Stimulated activated CD4-positive, alpha-beta T cell treated with anti-CD3 and anti-CD28 coated beads, Interleukin-15, amount 100 ng/mL, for 48 hours (primary cell): ENCODE measurements at places on chromosomes 16 and 17.

DNA sequence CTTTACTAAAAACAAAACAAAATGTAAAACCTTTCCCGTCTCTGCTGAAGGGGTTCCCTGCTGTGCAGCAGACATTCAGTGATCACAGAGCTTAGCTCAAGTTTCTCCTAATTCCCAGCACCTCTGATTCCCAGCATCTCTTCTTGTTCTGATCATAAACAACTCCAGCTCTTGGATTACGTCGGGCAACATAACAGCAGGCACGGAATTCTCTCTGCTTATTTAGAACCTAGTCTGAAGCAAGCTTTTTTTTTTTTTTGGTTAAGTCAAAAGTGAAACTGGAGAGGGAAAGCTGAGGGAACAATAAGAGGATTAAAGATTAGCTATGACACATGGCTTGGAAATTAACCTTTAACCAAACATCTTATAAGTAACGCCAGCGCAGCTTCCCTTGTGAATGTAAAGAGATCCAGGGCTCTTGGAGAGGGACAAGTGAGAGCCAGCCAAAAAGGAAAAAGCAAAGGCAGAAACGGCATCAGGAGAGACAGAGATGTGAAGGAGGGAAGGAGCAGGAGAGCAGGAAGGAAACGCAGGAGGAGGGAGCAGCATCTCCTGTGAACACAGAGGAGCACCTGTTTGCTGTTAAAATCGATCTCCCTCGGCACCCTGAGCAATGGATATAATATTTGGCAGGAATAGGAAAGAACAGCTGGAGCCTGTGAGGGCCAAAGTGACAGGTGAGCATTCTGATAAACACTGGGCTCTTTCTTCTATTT is at the start of gene BCO1:
TSS of gene BCO1 (plus strand) at position 394 of the 716 bp plus-strand sequence. CDS start at position 614, 220 bp downstream.
- no peak for DNase-seq

DNA sequence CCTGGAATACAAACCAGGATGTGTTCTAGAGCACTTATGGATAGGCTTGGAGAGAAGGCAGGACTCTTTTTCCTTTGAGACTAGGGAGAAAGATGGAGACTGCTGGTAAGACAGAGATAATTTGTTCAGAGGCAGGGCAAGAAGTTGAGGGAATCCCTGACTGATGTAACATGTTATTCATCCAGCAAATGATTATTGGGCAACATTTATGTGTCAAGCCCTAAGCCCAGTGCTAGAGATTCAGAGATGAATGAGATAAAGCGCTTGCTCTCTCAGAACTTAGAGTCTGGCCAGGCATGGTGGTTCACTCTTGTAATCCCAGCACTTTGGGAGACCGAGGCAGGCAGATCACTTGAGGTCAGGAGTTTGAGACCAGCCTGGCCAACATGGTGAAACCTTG is 47.8 kb upstream of the NUFIP2 start:
- DNase-seq, result no peak

GRCh38 chr16:68800257-68800875 is 43.0 kb upstream of the TANGO6 start:
- peak; percentile 12 for DNase-seq

GRCh38 chr16:56551796-56552738 is 12.8 kb upstream of the MT4 start:
- DNase-seq, result no peak

GRCh38 chr17:19713901-19714361 is 2.5 kb downstream of the SLC47A2 start:
- DNase-seq, result no peak

- DNase-seq, result no peak
Observed at GRCh38 chr16:56858374-56858773, 6.6 kb upstream of the SLC12A3 start.

DNA sequence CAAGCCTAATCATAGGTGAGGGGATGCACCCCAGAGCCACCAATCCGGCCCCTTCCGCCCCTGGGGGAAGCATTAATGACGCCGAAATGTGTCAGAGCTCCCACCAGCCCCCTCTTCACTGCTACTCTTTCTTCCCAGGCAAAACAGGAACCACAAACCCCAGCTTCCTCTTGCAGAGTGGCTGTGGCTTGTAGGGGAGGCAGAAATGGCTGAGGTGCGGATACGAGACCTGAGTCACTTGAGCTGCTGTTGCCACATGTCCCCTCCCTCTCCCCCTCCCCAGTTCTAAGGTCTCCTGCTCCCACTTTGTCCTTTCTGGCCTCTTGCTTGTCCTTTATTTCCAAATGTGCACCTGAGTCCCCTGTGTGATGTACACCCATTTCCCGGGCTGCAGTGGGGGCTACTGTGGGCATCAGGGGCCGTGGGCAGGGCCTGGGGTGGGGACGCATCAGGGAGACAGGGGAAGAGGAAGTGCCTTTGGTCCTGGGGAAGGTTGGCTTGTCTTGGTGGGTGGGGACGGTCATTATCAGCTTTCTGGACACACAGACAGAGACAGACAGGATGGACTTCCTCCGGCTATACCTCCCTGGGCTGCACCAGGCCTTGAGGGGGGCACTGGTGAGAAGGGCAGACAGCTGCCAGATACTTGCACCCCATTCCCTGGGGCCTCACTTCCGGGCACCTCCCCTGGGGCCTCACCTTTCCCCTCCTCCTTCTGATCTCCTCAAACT is at the start of gene APOBR:
TSS of gene APOBR (plus strand) at position 523 of the 731 bp plus-strand sequence. CDS start at position 562, 39 bp downstream.
- DNase-seq, result peak; percentile 81

DNA sequence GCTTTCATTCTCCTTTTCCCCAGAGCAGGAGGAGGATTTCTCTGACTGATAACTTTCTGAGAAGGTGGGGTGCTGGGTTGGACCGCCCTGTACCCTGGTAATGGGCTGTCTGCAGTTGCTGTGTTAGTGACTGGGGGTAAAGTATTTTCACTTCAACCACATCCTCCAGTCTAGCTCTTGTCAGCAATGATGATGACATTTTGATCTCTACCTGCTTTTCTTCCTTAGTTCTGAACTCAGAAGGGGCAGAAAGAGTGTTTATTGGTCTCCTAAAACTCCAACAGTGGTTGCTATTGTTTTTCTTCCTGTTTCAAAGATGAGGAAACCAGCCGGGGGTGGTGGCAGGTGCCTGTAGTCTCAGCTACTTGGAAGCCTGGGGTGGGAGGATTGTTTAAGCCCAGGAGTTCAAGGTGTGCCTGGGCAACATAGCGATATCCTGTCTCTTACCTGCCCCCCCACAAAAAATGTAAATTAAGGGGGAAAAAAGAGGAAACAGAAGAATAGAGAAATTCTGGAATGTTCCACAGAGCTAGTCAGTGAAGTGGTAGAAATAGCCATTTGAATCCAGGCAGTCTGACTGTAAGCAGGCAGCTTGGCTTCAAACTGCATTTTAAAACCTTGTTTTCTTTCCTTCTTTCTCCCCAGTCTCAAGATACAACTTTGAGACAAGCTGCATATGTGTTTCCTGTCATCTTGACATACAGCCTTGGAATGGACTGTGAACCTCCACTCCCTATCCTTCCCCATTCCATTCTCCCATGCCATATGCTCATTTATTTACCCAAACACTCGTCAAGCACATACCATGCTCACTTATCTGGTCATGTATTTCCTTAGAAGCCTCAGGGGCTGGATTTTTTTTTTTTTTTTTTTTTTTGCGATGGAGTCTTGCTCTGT is 3.3 kb upstream of the N4BP1 start:
- DNase-seq, result peak; percentile 28

DNA sequence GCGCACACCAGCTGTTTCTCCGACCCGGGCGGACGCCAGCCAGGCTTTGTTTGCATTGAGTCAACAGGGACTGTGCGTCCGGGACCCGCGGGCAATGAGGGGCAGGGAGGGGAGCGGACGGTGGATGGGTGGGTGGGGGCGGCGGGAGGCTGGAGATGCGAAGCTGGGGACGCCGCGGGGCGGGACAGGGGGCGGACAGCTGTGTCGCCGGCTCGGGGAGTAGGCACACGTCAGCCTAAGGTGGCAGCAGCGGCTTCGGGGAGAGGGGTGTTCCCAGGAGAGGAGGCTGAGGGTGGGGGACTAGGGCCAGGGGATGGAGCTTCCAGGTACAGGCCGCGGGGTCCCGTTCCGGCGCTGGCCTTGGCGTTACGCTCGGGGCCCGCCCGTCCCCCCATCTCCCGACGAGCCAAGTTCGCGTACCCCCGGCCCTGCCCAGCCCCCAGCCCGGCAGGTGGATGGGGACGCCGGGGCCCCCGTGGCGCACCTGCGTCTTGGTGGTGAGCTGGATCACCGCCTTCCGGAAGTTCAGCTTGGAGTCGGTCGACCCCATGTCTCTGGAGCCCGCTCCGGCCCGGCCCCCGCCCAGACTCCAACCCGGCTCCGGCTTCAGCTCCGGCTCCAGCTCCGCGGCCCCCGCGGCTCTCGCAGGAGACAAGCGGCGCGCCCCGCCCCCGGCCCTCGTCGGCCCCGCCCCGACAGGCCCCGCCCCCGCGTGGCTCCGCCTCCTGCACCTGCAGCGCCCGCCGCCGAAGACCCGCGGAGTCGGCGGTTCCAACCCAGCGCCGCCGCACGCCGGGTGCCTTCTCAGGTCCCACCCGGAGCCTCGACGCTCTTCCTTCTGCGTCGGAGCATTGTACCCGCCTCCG is at the start of gene HID1:
TSS of gene HID1 (minus strand) at position 653 of the 866 bp plus-strand sequence. CDS start at position 550, 103 bp downstream.
- peak; percentile 69 for DNase-seq

DNA sequence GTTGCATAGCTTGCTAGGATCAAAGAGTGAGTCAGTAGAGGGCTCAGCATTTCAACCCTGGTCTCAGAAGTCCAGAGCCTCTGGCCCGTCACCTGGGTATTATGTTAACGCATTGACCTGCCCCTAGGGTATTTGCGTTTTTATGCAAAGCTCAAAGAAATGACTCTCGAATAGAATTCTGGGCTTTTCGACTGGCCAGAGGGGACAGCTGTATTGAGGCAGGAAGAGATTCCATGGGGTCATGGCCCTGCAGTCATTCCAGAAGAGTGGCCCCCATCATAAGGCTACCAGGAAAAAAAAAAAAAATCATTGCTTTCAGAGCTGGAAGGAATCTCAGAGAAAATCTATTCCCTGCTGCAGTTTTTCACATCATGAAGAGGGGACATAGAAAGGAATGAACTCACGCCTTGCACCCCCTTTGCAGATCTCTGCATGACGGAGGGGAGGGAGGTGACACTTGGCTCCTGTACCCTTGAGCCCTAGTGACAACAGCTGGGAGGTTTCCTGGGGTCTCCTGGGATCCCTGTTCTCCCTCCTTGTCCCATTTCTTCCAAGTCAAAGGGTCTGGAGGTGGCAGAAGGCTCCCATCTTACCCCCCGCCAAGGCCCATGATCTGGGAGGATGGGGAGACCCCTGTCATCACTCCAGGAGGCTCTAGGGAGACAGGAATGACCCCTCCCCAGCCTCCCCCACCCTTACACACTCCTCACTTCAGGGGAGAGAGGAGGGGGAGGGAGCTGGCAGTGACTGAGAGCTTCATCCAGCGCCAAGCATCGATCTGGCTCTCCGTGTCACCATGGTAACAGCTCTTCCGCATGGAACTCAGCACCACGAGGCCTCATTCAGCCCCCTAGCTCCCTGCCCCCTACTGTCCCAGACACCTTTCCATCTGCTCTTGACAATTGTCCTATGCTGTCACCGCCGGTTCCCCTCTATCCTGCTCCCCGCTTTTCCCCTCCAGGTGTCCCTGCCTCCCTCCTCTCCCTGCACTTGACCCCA is 35.8 kb downstream of the GP2 start:
- no peak for DNase-seq

GRCh38 chr16:28181515-28181914 is 30.2 kb downstream of the XPO6 start:
- DNase-seq, result no peak
